ENCODE measurements at places on chromosomes 16 and 17.

DNA sequence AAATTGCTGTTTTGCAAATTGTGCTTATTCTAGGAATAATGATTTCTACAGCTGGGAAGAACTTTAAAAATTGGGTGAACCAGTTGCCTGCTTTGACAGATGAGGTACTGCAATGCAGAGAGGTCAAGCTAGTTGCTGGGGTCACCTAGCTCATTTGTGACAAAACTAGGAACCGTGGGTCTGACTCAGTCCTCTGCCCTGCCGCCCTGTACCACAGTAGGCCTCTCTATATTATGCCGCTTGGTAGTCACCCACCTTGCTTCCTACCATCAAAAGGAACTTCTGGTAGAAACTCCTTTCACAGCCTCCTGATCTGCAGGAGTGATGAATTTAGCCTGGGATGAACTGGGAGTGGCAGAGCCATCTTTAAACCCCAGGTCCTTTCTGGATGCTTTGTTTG is 105.7 kb downstream of the PITPNC1 start:
- DNase-seq: no peak

DNA sequence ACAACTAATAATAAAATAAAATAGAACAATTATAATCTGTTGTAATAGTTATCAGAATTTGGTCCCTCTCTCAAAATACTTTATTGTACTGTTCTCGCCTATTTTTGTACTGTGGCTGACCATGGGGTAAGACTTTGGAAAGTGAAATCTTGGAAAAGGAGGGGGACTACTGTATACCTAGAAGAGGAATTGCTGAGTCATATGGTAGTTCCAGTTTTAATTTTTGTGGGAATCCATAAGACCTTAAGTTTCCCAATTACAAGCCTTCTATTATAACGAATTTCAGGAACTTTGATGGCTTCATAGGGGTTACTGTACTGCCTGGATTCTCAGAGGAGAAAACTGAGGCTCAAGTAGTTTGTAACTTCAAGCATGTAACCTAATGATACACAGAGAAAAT is 35.5 kb downstream of the TNRC6A start:
- DNase-seq: no peak

DNA sequence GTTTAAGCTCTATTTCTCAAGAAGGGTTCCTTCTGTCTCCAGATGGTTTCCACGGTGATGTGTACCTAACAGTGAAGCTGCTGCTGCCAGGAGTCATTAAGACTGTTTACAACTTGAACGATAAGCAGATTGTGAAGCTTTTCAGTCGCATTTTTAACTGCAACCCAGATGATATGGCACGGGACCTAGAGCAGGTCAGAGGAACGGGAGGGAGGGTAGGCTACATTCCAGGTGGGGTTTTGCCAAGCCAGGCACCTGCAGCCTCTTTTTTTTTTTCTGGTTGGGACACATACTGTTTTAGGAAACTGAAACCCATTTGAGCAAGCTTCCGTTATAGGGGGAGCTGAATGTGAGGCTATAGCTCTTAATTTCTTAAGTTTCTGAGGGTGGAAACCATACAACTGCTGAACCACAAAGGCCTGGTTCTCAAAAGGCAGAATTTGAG is 10.6 kb downstream of the LIG3 start:
- DNase-seq: no peak

- DNase-seq: no peak
Observed at GRCh38 chr17:13989138-13989537, 80.2 kb upstream of the COX10 start.

GRCh38 chr17:63774969-63775265 is 947 bp downstream of the DDX42 start:
- no peak for DNase-seq

DNA sequence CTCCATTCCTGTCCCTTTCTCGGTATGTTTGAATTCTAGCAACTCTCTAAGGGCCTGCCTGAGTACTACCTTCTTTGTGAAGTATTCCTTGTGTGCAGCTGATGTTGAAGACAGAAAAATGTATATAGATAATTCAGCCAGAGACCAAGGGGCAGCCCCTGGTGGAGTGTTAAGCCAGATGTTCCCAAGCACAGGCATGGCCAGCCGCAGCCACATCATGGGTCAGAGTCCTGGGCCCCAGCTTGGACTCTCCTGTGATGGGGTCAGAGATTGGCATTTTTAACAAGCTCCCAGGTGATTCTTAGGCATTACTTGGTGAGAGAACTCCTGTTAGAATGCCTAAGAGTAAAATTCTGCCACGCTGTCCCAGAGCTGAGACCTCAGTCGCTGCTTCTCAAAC is 100.8 kb downstream of the IRF8 start:
- DNase-seq: no peak

DNA sequence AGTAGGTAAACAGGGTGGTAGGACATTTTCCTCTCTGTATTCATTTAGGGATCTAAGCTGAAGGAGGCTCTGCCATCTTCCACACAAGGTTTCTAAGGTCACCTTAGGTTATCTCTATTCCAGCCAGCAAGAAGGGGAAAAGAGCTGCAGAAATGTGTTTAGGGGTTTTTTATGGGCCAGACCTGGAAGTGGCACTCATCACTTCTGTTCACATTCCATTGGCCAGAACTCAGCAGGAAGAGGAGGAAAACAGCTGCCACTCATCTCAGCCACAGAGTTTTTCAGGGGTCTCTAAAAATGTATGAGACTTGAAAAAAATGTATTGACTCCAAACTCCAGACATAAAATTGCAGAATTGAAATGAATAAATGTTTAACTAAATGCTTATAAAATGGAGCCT is 65.8 kb downstream of the FTO start:
- no peak for DNase-seq
